ENCODE measurements at places on chromosomes 3 and 15.

- DNase-seq: no peak
Observed at GRCh38 chr15:101165905-101166471, 85.9 kb downstream of the CHSY1 start.

DNA sequence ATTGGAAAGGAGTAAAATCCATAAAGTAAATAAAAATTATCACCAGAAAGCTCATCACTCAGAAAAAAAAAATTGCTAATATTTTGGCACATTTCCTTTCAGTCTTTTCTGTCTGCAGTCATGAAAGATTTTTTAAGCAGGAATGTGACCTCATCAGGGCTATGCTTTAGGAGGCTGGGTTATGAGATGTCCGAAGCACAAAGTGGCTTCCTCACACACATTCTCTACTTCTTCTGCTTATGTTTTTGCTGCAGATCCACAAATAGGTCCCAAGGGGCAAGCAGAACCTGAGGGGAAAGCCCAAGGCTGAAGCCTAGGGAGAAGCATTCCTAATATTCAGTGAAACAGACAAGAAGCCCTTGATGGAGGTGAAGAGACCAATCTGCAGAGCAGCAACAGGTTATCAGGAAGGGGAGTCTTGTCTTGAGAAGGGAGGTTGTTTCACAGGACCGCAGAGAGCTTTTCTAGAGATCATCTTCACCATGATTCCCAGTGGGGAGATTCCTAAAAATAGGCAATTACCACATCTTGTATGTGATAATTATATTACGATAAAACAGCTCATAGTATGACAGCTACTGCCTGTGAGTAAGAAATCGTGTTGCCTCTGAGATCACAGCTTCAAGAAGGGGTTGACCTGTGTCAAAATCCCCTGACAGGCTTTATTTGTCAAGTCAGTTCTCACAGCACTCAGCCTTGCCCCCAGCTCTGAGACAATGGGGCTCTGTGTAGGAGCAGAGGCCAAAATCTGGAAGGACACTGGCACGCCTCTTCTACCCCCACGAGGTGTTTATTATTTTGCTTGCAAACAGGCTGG lies 60.5 kb downstream of the IGF2BP2 start:
- no peak for DNase-seq

GRCh38 chr3:41430391-41430790 lies 231.1 kb downstream of the CTNNB1 start:
- DNase-seq: no peak

- DNase-seq: no peak
Observed at GRCh38 chr3:33932010-33932764, 133.8 kb downstream of the PDCD6IP start.

- DNase-seq: no peak
Observed at GRCh38 chr3:139764936-139765335, 87.2 kb upstream of the NMNAT3 start.

- DNase-seq: no peak
Observed at GRCh38 chr15:74220475-74221248, 15.5 kb upstream of the CCDC33 start.

DNA sequence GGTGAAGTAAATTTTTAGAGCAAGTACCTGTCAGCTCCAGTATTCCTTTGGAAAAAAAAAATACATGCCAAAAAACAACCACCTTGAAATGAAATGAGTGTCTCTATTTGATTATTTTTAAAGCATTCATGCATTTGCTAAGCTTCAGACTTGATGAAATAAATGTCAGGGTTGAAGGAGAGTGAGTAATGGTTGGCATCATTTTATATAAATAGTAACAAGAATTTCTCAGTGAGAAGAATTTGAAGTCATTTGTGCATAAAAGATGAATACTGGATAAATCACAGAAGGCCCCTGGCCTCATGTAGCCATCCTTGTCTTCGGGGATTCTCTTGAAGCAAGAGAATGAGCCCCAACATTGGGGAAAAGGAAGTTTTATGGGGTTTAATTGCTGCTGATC lies 318.4 kb downstream of the LPP start:
- DNase-seq: no peak

DNA sequence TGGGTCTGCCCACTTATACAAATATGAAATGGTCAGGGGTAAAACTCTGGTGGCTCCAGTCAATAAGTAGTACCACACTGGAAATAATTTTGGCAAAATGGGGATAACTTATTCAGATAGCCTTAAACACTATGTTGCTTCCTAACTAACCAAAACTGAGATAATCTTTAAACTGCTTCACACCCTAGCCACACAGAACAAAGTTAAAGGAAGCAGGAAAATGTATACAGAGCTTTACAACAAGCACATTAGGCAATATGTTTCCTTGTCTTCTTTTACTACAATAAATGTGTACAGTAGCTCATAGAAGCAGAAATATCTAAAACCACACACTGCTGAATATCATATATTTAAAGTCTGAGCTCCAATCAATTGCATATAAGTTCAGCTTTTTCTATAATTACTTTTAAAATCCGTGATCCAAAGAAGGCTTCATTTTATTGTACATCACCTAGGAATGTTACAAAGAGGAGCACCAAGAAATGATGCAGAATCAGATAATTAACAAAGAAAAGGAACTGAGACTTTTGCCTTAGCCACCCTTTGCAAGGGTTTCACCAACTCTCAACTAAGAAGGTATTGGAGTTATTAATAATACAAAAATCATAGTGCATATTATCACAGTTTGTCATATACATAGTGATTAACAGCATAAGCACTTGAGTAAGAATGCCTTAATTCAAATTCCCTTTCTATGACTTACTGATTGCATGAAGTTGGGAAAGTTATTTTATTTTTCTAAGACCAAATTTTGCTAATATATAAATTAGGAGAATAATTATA lies 9.2 kb upstream of the SSR3 start:
- DNase-seq: no peak

DNA sequence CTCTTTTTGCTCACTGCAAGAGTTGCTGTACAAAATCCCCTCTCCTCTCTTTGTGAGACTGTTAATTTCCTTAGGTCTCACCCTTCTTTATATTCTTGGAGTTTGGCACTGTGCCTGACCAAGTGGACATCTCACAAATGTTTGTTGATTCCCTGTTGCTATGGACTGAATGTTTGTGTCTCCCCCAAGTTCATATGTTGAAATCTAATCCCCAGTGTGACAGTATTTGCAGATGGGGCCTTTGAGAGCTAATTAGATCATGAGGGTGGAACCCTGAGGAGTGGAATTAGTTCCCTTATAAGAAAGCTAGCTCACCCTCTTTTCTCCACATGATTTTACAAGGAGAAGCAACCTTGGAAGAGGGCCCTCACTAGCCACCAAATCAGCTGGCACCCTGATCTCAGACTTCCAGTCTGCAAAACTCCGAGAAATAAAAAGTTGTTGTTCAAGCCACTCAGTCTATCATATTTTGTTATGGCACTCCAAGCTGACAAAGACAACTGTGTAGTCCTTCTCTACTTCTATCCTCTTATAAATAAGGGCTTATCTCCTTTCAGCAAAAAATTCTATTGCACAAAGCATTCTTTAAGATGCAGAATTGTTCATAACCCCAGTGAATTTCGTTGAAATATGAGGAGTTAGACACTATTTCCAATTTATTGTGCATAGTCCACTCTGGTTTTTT lies 65.5 kb upstream of the NPHP3 start:
- DNase-seq: peak; percentile 31

GRCh38 chr3:179463319-179463718 lies 12.0 kb upstream of the GNB4 start:
- no peak for DNase-seq

DNA sequence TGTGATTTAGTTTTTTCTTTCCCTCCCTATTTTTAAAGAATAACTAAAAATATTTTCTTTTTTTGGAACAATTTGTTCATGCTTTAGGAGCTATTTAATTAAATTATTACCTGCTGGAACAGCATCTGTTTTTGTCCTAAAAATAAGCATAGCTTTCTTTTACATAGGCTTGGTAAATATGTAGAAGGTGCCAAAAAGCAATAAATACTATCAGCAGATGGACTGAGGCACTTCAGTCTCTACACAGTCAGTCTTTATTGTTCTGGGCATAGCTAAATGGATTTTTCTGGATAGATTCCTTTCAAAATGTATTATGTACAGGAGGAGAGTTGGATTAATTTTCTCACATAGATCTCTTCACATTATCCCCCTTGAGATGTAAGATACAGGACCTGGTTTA lies 223.5 kb downstream of the NAALADL2 start:
- no peak for DNase-seq

- no peak for DNase-seq
Observed at GRCh38 chr15:68022061-68022460, 32.1 kb upstream of the PIAS1 start.

DNA sequence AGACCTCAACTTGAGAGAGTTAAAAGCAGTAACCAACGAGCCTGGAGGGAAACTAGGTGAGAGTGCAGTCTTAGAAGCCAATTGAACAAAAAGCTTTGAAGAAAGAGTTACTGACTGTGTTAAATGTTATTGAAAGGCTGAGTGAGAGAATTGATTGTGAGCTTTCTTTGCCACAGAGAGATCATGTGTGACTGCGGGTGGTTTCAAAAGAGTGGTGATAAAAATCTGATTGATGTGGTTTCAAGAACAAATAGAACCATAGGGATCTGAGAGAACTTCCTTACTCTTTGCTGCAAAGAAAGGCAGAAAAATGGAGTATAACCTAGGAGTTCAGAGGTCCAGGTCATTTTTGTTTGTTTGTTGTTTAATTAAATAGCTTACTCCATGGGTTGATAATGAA lies 759.9 kb upstream of the ALCAM start:
- no peak for DNase-seq

DNA sequence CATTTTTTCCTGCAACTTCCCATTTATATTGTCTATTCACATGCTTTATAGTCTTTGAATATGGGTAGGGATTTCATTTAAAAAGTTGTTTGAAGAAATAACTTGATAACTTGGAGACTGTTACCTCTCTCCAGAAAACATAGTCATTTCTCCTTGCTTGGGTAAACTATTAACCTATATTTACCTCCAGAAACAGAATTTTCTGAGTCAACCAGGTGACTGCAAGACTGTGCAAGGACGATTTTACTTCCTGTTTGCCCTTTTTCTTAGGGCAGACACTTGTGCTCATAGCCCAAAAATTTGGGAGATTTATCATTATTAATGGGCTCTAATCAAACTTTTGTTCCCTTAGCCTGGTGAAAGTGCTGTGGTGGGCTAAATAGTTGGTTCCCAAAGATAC lies 14.3 kb upstream of the MOBP start:
- DNase-seq: no peak

DNA sequence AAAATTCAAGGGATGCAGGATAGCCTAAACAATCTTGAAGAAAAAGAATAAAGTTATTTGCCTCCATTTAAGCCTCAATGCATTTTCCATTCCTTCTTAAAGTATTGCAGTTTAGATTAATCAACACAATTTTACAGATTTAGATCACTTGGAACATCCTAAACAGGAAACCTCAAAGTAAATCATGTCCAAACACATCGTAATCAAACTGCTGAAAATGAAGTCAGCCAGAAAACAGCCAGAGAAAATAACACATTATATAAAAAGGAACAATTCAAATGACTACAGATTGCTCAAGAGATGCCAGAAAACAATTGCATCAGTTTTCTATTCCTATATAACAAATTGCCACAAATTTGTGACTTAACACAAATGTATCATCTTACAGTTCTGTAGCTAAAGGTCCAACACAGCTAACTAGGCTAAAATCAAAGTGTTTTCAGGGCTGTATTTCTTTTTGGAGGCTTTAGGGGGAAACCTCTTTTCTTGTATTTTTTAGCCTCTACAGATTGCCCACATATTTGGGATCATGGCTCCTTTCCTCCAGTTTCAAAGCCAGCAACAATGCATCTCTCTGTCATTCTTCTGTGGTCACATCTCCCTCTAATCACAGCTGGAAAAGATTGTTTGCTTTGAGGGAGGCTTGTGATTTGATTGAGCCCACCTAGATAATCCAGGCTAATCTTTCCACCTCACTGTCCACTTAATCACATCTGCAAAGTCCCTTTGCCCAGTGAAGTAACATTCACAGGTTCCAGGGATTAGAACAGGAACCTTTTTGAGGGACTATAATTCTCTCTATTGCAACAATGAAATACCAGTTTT lies 543.3 kb upstream of the UBE2E2 start:
- DNase-seq: no peak

- DNase-seq: no peak
Observed at GRCh38 chr3:30233913-30234646, 372.3 kb upstream of the TGFBR2 start.

- no peak for DNase-seq
Observed at GRCh38 chr15:56992725-56993124, 74.3 kb downstream of the TCF12 start.

GRCh38 chr3:99901200-99901926 lies 83.7 kb downstream of the CMSS1 start:
- DNase-seq: no peak

DNA sequence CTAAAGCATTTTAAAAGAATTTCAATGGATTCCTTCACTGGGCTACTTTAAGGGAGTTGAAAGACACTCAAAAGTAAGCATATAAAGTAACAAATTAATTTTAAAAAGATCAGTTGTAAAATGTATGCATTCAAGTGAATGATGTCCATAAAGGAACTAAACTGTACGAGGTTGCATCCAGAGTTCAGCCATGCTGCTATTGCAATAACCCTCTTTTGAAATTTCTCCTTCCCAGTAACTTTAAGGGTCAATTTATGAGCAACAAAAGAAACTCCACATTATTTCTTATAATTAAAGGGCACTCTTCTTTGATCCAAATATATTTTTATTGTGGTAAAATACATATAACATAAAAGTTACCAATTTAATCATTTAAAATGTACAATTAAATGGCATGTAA lies 22.9 kb downstream of the BTLA start:
- DNase-seq: no peak

GRCh38 chr3:76199382-76199781 lies 414.0 kb upstream of the ZNF717 start:
- DNase-seq: no peak

DNA sequence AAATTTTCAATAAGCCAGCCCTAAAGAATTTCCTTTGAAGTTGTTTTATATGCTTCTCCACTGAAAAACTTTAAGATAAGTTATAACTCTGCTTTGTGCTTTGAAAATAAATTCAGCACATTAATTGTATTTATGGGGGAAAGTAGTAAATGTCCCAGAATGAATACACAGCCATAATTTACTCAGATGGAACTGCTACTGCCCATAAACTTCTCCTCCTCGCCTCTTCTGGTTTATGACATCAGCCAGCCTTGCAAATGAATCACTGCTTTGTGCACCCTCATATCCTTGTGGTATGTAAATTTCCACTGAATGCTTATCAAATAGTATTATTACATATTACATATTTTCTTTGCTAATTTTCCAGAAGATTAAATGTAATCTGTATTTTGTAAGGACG lies 302.0 kb downstream of the DIPK2A start:
- no peak for DNase-seq

- no peak for DNase-seq
Observed at GRCh38 chr3:117665296-117665695, 955.7 kb downstream of the TUSC7 start.

DNA sequence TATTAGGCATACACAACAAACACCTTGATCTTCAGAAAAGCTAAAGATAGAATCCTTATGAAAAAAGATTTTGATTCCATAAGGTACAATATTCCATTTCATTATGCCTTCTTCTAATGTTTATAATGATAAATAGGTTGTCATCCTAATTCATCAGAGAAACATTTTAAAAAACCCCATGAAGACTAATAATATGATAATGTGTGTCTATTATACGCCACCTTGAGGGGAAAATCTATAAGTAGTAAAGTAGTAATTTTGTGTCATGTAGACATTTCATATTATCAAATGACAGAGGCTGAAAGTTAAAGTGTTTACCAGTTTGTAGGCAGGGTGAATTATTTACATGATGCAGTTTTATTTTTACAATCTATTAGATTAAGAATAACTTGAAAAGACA lies 524.3 kb downstream of the GBE1 start:
- DNase-seq: no peak

- no peak for DNase-seq
Observed at GRCh38 chr3:184715943-184716621, 4.2 kb upstream of the MAGEF1 start.
